ENCODE measurements at places on chromosomes 6 and 20.

DNA sequence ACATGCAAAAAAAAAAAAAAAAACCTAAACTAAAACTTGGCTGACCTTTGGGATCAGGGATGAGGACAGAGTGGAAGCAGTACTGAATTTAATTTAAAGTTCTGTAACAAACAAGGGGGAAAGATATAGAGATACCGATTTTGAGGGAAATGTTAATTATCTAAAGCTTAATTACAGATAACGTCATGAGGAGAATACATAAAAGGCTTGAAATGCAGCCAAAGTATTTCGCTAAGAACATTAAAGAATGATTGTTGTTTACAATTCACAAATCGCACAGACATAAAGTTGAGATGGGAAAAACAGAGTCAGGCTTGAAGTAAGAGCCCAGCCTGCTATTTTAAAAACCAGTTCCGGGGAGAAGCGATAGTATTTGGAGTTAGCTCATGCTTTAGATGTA lies 208.0 kb upstream of the SASH1 start:
- DNase-seq: no peak

- DNase-seq: no peak
Observed at GRCh38 chr6:149263321-149263720, 54.2 kb upstream of the TAB2 start.

- DNase-seq: no peak
Observed at GRCh38 chr6:2962004-2962403, 9.4 kb downstream of the SERPINB6 start.

DNA sequence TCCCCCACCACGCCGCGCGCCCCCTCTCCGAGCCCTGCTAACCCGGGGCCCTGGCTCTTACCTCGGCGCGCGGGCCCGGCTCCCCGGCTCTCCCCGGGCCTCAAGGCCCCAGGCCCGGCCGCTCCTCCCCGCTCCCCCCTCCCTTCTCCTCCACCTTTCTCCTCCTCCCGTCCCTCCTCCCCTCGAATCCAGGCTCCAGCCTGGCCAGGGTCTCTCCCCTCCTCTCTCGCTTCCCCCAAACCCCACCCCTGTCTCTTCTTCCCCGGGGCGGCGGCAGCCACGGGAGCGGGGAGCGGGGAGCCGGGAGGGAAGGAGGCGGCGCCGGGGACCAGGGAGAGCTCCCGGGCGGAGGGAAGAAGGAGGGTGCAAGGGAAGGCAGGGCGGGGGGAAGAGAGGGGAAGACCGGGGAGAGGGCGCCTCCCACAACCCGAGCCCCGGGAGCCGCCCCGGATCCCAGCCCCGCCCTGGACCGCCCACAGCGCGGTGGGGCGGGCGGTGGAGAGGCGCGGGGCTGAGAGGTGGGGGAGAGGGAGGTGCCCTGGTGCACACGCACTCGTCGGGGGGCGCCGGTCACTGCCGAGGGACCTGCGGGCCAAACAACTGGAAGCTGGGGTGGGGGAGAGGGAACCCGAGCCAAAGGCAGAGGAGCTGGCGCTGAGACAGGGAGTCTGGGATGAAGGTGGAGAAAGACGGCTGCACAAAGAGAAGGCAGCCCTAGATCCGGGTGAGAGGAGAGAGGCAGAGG lies at the start of gene GABBR1:
GABBR1 (minus strand) TSS at position 395 of the 745 bp plus-strand sequence. CDS start 798 bp downstream, outside the sequence.
- peak; percentile 83 for DNase-seq

- no peak for DNase-seq
Observed at GRCh38 chr6:15544321-15544900, 118.4 kb downstream of the DTNBP1 start.

DNA sequence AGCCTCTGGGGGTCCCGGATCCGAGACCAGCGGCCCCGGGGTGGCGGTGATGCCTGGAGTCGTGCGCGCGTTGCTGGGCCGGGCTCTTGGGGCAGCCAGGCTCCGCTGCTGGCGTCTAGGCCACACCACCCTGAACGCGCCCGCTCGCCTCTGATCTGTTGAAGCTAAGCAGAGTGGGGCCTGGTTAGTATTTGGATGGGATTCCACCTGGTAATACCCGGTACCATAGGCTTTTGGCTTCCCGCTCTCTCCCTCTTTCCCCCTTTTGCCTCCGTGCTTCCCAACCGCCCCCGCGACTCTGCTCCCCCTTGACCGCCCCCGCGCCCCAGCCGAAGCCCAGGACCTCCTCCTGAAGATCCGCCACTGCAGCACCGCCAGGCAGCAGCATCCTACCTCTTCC lies 1383.5 kb upstream of the DEFB115 start:
- DNase-seq: no peak

GRCh38 chr20:20273286-20273685 lies 94.6 kb upstream of the INSM1 start:
- DNase-seq: no peak

GRCh38 chr6:159929819-159930218 lies 39.0 kb downstream of the MAS1 start:
- DNase-seq: peak; percentile 10

DNA sequence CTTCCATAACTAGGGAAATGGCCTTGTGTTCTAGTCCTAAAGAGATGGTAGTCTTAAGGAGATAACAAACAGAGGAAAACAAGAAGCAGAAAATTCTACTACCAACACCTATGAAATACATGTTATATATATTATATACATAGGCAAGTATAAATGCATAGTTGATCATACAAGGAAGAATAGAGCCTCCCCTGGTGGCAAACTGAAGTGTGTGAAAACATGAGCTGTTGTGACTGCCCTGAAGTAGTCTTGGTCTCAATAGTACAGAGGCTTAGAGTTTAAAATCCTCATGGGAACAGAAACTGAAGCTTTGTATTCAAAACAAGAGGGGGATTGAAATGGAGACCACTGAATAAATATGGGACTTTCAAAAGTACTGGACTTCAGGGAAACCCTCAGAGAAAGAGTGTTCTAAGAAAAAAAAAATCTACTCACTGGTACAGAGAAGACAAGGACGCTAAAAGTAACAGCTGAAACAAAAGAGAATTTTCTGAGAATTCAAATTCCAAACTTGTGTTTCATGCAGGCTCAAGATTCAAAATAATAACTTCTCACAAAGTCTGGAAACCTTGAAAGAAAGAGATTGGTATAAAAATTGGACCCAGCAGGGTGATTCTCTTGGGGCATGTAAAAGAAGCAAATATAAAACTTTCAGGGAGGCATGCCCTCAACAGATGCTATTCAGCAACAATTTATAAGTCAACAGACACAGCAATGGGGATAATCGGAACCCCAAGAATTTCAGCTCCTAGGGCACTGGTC lies 59.7 kb upstream of the SAMD3 start:
- peak; percentile 9 for DNase-seq

DNA sequence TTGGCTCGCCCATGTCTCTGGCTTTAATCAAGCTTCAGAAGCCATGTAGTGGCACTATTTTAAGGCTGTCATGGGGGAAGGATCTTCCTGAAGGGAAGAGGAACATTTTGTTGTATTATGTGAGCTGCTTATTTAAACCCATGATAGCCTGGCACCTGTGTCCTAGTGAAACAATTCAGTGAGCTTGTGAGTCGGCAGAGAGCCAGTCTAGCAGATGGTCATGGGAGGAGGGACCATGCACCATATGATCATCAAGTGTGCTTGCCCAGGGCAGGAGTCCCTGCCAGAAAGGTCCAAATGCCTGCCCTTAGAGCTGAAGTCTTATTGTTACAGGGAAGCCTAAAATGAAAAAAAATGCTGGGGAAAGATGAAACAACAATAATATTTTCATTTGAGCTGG lies 132.9 kb downstream of the PRDM13 start:
- no peak for DNase-seq

All from A172 (cell line).